ENCODE measurements at places on chromosomes 13 and 19.

DNA sequence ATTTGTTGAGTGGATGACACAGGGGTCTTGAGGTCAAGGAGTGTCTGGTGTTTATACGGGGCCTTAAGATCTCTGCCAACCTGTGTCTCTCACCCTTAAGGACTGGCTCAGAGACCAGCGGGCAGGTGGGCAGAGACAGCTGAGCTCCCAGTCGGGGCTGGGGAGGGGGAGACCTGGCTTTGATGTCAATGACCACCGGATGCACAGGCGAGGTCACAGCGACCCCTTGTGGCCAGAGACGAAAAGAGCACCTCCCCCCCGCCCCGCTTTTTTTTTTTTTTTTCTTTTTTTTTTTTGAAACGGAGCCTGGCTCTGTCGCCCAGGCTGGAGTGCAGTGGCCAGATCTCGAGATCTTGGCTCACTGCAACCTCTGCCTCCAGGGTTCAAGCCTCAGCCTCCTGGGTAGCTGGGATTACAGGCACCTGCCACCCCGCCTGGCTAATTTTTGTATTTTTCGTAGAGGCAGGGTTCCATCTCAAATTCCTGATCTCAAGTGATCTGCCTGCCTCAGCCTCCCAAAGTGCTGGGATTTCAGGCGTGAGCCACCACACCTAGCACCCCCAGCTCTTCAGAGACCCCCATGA, 12.1 kb upstream of the KLK14 start:
- DNase-seq: no peak

GRCh38 chr19:21595185-21595584, 89.8 kb downstream of the ZNF429 start:
- DNase-seq: no peak

DNA sequence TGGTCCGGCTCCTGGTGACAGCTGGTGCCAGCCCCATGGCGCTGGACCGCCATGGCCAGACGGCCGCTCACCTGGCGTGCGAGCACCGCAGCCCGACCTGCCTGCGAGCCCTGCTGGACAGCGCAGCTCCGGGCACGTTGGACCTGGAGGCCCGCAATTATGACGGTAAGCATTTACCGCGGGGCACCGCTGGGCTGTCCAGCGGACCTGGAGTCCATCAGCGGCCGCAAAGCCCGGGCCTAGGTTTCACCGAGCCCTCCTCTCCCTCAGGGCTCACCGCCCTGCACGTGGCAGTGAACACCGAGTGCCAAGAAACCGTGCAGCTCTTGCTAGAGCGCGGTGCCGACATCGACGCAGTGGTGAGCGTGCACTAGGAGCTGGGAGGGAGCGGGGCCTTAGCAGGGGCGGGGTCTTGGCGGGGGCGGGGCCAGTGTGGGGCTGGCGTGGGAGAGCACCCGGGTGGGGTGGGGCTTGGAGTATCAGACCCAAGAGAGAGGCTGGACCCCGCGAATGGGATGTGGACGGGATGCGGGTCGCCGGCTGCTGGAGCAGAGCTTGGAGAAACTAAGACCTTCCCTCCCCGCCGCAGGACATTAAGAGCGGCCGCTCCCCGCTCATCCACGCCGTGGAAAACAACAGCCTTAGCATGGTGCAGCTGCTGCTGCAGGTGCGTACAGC, 8.7 kb downstream of the BCL3 start:
- no peak for DNase-seq

GRCh38 chr13:73273276-73273675, 214.5 kb downstream of the KLF5 start:
- no peak for DNase-seq

DNA sequence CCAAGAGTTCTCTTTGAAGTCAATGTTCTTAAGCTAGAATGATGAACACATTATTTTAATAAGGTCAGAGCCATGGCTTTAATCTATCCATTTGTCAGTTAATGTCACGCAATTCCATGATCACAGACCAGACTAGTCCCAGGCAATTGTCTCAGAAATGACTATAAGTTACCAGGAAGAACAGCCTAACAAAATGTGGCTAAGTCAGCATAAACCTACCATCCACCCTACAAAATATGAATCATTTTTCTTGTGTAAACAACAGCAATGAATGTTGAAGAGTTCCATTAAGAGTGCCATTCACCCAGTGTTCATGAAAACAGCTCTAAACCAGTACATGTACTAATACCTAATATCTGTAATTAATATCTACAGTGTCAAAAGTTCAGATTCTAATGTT, 127.5 kb downstream of the KCTD12 start:
- DNase-seq: no peak

DNA sequence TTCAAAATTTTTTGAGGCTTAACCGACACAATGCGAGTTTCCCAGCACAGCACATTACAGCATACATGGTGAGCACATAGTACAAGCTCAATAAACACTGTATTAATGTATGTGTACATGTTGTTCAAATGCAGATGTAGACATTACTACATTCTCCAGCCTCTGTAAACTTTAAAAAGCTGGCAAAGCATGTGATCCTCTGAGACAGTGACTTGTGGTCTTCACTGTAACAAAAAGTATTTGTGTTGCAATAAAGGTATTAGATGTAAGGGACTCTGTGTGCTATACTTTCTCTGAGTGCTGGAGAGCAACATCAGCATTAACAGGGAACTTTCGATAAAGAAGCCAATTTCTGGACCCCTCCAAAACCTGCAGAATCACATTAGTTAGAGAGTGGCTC, 46.4 kb upstream of the ZNF254 start:
- no peak for DNase-seq

GRCh38 chr19:42311657-42312056, 1.5 kb upstream of the TMEM145 start:
- no peak for DNase-seq

DNA sequence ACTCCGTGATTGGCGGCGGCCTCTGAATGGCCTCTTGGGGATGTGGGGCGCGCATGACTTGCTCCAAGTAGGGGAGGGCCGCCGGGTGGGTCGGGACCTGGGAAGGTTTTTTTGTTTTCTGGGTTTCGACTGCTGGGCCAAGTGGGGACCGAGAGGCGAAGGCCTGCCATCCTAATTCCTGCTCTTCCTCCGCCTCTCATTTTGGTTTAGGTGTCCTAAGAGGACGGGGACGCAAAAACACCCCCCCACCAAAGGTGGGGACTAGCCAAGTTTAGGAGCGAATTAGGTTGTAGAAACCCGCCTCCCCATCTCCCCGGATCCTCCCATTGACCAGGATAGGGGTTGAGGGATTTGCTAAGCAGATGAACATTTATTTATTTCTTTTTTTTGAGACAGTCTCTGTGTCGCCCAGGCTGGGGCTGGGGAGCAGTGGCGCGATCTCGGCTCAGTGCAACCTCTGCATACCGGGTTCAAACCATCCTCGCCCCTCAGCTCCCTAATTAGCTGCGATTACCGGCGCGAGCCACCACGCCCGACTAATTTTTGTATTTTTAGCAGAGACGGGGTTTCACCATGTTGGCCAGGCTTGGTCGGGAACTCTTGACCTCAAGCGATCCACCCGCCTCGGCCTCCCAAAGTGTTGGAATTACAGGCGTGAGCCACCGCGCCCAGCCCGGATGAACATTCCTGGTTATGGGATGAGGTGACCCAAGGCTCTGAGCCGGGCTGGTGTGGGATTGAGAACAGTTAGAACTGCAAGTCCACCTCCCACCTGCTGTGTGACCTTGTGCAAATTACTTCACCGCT, 838 bp downstream of the PPP2R1A start:
- no peak for DNase-seq

DNA sequence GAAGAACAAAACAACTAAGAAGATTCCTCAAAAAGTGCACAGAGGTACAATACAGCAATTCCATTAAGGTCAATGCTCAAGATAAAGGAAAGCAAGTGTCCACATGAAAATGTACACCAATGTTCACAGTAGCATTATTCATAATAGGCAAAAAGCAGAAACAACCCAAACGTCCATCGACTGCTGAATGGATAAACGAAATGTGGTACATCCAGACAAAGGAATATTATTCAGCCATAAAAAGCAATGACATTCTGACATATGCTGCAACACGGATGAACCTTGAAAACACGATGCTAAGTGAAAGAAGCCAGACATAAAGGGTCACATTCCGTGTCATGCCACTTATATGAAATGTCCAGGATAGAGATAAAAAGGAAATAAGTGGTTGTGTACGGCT, 29.3 kb downstream of the SLC7A1 start:
- no peak for DNase-seq

GRCh38 chr19:45670670-45671453, 2.8 kb downstream of the GIPR start:
- no peak for DNase-seq

GRCh38 chr19:32916969-32917615, 47.5 kb upstream of the SLC7A9 start:
- DNase-seq: no peak

DNA sequence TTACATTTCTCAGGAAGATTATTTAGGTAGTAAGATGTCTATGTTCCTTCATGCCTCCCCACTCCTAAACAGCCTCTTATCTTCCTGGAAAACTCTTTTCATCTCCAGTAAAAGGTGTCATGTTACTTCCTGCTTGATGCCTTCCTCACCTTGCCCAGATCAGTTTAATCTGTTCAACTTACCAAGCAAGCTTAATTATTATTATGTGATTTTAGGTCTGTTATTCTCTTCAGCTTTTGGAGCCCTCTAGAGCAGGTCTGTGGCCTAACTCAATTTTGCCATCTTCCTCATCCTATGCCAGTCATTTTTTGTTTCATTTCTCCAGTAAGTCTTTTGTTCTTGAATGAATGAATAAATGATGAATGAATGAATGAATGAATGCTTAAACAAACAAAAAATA, 528.4 kb downstream of the DCT start:
- DNase-seq: no peak

DNA sequence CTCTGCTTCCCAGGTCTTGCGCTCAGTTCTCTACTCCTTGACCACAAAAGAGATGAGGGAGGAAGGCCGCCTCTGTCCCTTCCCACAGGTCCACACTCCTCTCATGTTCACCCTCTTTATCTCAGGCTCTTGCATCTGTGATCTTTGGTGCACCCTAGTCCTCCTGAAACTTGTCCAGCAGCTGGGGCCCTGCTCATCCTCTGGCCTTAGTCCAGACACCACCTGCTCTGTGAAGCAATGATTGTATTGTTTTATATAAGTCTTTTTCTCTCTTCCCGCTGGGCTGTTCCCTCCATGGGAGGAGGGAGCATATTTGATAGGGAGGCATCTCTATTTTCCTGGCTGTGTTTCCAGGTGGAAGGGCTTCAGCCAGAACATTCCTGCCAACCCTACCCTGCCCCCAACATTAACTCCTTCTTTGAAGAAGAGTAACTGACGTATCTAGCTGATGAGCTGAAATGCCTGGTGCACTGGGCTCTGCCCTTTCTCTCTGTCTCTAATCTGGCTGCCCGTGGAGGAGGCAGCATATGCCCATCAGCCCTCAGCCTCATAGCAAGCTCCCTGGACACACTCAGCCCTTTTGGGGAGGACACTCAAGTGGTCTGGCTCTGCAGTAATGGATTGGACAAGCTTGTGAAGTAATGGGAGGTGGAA, 38.2 kb upstream of the SIAH3 start:
- no peak for DNase-seq

DNA sequence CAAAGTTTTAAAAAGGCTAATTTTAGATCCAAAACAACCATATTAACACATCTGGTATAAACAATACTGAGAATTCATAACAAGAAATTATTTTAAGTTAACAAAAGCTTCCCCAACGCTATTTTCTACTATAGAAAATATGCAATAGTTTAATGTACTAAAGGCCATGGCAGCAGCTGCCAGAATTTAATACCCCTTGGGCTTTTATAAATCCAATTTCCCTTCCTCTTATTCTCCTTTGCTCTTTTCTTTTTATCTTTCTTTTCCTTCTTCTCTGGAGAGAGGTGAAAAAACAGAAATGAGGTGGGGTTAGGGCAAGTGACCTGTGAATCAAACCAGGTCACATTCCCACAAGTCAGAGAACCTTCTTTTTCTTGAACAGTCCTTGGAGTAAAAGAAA, 58.9 kb downstream of the ENOX1 start:
- no peak for DNase-seq

DNA sequence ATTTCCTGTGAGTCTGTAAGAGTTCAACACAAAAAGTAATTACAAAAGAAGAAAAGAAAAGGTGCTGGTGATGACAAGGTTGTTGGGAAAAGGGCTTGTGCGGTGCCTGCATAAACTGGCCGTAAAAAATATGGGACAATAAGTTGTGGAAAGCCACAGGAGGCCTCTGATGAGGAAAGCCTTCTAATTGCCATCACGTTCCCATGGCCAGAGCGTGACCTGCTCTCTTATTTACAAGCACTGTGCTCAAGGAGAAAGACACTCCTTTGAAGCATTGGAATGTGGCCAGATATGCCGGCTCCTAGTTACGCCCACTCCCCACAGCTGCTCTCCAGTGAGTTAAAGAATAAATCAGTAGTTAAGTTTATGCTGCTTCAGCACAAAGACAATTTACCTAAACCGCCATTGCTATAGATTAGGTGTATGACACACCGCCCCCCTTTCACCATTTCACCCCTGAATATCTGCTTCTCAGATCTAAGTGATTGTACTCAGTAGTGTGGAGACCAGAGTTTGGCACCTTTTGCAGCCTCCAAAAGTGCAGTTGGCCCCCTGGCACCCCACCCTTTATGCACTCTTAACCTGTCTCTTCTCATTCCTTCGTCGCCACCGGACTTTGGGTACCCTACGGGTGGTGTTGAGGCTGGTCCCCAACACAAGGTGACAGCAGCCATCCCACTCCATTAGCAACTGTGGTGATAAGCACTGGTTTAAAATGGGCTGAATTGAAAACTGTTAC, 8.1 kb upstream of the PGLYRP1 start:
- DNase-seq: no peak

- no peak for DNase-seq
Observed at GRCh38 chr13:100173203-100173602, 84.3 kb downstream of the PCCA start.

DNA sequence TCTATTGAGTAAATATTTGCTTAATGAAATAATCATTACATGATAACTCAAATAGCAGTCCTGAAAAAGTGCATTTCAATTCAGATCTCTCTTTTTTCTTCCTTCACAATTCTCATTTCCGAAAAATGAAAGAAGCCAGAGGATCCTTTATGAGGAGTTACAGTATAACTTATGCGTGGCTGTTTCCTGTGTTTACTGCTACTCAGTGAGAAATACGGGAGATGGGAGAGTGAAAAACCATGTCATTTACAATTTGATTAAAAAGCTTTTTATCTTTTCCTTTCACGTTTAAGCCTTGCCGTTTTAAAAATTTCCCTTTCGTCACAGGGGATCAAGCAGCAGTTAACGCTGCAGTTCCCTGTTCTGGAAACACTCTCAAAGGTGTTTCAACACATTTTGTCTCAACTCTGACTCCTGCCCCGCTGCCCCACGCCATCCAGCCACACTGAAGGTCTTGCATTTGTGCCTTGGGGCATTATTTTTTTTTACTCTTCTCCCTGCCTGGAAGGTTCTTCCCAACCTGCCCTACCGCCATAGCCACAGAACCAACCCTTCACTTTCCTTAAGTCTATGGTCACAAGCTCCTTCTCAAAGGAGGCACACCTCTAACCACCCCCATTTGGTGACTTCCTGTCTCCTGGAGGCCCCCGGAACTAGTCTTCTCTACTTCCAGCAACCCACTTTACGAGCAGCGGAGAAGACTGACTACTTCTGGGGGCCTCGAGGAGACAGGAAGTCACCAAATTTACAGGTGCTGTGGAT, 17.0 kb downstream of the KL start:
- DNase-seq: no peak

Measured in cortex of kidney (tissue), 1 donor.